ENCODE measurements at places on chromosomes 2 and 18.

DNA sequence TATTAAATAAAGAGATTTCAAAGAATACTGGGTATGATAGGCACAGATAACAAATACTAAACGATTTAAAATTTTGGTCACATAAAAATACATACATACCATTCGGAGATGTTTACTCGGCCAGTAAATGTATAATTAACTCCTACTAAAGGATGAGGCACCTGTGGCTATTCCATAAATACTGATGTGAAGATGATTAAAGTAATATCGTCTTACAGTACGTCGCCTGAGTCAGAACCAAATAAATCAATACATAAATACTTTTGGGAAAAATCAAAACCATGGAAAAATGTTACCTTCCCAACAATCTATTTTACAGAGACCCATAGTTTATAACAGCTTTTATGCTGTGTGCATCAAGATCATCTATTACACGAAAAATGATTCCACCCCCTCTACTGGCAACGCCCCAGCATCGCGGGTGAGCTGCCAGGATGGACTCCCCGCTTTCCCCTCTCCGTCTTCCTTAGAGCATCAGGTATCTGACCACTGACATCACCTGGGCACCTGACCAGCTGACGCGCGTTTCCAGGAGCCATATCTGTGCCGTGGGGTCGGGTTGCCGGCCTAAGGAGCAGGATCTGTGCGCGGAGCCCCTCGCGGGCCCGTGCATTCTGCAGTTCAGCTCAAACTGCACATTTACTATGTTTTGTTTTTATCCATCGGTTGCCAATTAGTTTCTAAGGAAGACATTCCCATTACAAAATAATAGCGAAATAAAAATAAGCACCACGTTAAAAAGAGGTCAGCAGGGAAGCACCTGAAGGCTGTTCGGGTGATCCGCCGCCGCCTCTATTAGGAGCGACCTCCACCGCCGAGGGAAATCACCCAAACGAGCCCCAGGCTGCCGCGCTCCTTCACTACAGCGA is 901 bp downstream of the ICA1L start:
- peak; percentile 49 for DNase-seq

- DNase-seq, result no peak
These were observed 40.1 kb downstream of the THUMPD2 start for GRCh38 chr2:39738936-39739335.

- no peak for DNase-seq
These were observed 241.9 kb upstream of the SLC14A2 start for GRCh38 chr18:45373286-45373880.

GRCh38 chr18:76977108-76977621 is 154.8 kb downstream of the ZNF236 start:
- no peak for DNase-seq

- peak; percentile 79 for DNase-seq
These were observed 421 bp upstream of the NAB1 start for GRCh38 chr2:190648289-190649034.

GRCh38 chr18:62336618-62337017 is 11.5 kb downstream of the TNFRSF11A start:
- no peak for DNase-seq

GRCh38 chr2:73414696-73415095 is 29.1 kb downstream of the ALMS1 start:
- no peak for DNase-seq

GRCh38 chr2:205675861-205676516 is 6.3 kb upstream of the NRP2 start:
- no peak for DNase-seq

- peak; percentile 31 for DNase-seq
These were observed at the start of gene KIF3C for GRCh38 chr2:25982273-25982967. TSS of gene KIF3C (minus strand) at chr2:25982497. CDS start at chr2:25981917, 580 bp downstream.

DNA sequence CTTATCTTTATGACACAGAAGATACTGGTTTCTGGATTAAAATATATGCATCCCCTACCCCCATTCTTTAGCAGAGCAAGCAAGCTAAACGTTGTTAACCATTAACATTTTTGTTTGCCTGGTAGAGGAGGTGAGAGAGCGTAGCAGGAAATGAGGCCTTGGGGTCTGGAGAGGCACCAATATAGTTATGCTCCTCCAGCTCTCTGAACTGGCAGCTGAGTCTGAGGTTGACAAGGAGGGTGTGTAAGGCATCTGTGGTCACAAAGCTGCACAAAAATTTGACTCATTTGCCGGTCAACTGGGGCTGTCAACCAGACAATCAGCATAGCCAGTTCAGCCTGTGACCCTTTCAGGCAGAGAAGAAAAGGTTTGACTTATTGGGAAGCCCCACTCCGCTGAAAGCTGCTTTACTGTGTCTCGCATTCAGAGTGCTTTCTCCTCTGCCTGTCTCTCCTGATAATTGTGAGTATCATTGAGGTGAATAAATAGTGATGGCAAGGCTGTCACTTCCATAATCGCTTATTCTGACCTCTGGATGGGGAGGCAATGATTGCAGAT is 647.5 kb upstream of the SETBP1 start:
- DNase-seq, result no peak

DNA sequence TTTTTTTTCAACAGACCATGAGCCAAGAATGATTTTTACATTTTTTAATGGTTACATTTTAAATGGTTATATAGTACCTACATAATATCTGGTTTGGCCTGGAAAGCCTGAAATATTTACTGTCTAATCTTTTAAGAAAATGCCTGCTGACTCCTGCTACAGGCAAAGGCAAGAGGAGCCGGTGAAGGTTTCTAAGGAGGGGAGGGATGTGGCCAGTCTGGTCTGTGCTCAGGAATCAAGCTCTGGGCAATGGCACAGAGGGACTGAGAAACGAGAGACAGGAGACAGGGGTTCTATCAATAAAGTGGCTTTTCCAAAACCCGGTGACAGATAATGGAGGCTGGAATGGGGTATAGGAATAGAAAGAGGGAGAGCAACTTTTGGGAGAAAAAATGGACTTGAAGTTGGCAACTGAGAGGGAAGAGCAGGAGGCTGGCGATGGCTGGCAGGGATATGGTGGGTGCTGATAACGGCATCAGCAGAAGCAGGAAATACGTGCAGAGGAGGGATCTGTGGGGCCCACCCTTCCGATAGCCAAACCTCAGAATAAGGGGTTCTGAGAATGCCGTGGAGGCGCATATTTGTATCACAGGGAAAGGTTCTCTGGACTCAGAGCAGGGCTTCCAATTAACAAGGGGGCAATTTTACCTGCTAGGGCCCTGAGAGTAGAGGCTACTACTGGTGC is 64.0 kb upstream of the DNMT3A start:
- no peak for DNase-seq

- DNase-seq, result no peak
These were observed 35.1 kb upstream of the SLC14A1 start for GRCh38 chr18:45688833-45689232.

DNA sequence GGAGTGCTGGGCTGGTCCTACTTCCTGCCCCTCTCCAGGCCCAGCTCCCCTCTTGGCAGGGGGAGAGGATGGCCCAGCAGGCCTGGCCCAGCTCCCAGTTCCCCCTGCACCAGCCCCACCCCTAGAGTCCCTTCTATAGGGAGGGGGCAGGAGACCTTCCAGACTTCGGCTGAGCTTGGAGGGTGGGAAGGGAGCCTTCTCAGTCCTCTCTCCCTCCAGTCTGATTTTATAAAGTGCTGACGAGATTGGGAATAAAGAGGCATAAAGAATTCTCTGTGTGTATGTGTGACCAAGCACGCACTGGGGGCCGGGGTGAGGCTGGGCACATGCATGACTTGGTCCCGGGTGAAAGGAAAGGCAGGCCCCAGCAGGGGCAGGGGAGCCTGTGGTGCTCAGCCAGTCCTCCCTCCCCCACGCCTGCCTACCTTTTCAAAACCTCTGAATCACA is 5.1 kb downstream of the CHPF start:
- no peak for DNase-seq

GRCh38 chr2:129915303-129915840 is 64.1 kb upstream of the RAB6C start:
- DNase-seq, result no peak

DNA sequence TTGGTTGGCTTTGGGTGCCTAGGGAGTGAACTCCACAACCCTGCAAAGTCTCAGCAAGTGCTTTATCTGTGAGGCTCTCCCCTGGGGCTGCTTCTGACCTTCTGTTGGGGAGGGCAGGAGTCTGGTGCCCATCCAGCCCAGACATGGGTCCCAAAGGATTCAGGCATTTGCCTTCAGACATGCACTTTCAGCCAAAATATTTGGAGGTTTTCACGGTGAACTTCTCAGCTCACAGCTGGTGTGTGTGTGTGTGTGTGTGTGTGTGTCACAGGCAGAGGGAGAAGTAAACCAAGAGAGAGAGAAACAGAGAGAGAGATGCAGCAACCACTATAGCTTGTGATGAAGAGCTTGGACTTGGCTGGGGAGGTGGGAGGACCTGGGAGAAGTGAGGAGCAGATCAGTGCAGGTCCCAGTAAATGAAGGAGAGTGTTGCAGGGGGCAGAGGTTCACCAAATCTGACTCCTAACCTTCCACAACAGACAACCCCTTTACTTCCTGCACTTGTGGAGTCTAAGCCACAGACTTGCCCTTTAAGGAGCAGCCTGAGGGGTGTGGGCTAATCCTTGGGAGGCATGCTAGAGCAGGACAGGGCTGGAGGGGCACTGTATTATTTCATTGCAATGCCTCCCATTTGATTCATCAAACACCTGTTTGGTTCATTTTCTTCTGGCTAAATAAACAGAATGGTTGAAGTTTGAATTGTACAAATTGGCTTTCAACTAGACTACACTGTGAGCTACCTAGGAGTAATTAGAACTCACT is 14.1 kb downstream of the SLC9A4 start:
- no peak for DNase-seq

DNA sequence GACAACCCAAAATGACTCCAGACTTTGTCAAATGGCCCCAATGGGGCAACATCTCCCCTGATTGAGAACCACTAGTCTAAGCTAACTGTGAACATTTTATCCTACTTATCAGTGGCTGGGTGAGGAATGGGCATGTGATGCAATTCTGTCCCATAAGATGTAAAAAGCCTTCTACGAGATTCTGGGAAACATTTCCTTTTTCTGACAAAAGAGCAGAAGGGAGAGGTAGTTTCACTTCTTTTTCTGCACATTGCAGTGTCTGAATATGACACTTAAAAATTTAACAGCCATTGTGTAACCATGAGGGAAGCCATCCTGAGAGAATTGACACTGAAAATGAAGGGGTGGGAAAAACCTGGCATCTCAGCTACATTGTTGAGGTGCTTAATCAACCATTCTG is 17.3 kb upstream of the MARCHF4 start:
- DNase-seq, result no peak

DNA sequence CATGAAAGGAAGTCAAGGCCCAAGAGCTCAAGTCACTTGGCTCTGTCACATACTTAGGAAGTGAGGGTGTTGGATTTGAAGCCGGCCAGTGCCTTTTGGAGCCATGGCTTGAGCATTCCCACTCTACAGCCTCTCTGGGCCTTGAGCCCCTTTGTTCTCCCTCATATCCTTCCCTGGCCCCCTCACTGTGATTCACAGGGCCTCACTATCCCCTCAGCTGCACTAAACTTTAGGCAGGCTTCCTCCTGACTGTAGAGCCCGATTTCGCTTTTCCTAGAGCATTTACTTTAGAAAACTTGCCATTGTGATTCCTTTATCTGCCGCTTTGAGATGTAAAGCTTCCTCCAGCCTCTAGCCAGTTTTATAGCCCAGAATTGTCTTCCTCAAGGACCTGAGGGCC is 107.6 kb downstream of the FBXO15 start:
- no peak for DNase-seq

DNA sequence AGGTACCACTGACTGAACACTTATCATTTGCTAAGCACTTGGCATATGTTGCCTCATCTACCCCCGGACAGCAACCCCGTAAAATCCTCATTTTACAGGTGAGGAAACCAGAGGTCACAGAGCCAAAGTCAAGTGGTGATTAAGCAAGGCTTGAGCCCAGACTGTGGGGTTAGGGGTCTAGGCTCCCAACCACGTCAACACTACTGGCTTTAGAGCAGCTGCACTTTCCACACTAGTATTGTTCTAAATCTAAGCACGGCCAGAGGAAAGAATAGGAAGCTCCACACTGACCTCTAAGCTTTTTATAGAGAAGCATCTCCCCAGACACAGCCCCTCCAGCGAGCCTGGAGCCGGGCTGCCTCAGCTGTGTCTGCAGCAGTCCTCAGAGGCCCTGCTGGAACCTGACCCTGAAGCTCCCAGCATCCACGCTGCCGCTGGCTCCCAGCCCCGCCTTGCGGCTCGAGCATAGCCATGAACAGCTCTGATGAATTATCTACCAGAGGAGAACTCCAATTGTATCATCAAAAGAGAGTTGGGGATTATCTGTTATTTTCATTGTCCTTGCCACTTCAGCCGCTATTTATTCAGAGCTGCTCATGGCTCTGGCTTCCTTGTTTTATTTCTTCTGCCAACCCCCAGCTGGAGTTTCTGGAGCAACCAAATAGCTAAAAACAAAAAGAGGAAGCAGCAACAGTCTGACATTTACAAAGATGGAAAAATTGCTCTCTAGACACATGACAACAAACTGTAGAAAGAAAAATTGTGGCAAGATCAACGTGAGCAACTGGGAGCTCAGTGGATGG is 62.2 kb upstream of the RTN4 start:
- DNase-seq, result no peak

- no peak for DNase-seq
These were observed 3.4 kb upstream of the PAX8 start for GRCh38 chr2:113281910-113282746.

DNA sequence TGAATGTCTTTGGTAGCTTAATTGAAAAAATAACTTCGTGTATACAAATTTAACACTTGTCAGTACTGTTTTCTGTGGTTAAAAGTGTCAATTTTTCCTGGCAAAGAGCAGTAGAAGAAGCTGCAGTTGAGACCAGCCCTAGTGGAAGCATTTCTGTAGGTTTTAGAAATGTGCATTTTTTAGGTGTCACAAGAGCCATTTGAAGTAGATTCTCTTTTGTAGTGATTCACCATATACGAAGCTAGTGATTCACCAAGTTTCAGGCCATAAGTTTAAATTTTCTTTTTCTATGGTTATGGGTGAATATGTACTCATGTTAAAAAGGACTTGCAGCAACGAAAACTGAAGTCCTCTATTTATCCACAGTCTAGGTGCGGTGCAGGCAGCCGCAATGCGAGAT is 4.2 kb downstream of the NABP1 start:
- DNase-seq, result no peak

DNA sequence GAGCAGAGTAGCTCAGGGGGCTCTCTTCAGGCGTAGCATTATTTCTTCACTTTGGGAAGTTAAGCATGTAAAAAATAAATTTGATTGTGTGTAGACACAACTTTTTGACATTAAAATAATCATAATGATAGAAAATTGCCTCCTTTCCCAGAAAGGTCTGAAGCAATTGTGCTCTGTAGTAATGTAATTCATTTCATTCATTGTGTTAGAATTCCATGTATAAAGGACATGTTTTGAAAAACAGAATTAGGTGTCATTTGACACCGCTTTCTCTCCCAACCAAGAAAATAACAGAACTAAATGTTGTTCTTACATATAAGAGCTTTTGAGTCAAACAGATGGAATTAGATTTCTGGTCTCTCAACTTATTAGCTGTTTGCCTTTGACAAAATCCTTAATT is 1064.2 kb upstream of the FAM98A start:
- DNase-seq, result no peak

DNA sequence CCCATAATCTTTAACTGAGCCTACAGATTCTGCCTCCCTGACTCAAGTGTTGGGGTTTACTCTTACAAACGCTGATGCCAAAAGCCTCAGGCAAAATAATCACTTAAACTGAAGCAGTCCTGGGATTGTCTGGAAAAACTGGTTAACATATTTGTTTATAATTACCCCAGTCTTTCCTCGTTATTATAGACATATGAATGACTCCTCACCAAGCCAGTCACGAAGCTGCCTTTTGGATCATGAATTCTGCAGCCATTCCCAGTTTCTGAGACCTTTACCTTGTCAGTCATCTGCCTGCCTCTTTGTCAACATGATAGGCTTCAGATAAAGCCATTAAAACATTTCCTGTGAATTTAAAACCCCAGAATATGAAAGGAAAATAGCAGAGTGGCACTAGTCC is 46.4 kb downstream of the MREG start:
- DNase-seq, result no peak

Measured in stimulated activated CD4-positive, alpha-beta T cell treated with anti-CD3 and anti-CD28 coated beads, TNF-alpha, amount 100 ng/mL, for 1 hour (primary cell).